ENCODE measurements at places on chromosomes 3 and 15. TPM values are rescaled to one million over a fixed set of nuclear protein-coding genes. Genes with fewer than 3 reads are reported as not detected.

GRCh38 chr15:68377766-68378165 lies 54.2 kb downstream of the ITGA11 start:
- H3K27ac ChIP-seq, result no peak overlapping the region
- peak; percentile 4 for DNase-seq
- no peak overlapping the region for H3K4me3 ChIP-seq
- no peaks in the 10 kb centered on the region for H3K36me3 ChIP-seq
- peaks cover 11% of the 10 kb centered on the region for H3K4me1 ChIP-seq

The CHST2 gene
- total RNA-seq, result 7.7 TPM

The UBA7 gene
- total RNA-seq, result 92.0 TPM

- no peak overlapping the region for H3K4me3 ChIP-seq
- no peak for DNase-seq
- H3K27me3 ChIP-seq, result peaks cover 5% of the 10 kb centered on the region
- no peaks in the 10 kb centered on the region for H3K4me1 ChIP-seq
- H3K27ac ChIP-seq, result no peak overlapping the region
These were observed 11.9 kb downstream of the PRICKLE2 start for GRCh38 chr3:64213224-64213878.

GRCh38 chr3:66481071-66482017 lies 19.5 kb downstream of the LRIG1 start:
- peaks cover 82% of the 10 kb centered on the region for H3K4me1 ChIP-seq
- H3K4me3 ChIP-seq, result peak overlapping the region; percentile 65
- H3K36me3 ChIP-seq, result peaks cover 42% of the 10 kb centered on the region
- H3K27ac ChIP-seq, result peak overlapping the region; percentile 89
- H3K27me3 ChIP-seq, result no peaks in the 10 kb centered on the region
- no peak for DNase-seq

The TNNC1 gene
- total RNA-seq, result 0.34 TPM

The DHX30 gene
- 123 TPM for total RNA-seq
